ENCODE measurements at places on chromosomes 4 and X. TPM values are rescaled to one million over a fixed set of nuclear protein-coding genes. Genes with fewer than 3 reads are reported as not detected.

GRCh38 chr4:56245547-56246232, 141.6 kb downstream of the AASDH start:
- no peak for DNase-seq

The KLB gene
- 0.17 TPM for polyA plus RNA-seq

- DNase-seq, result no peak
Observed at GRCh38 chr4:163554870-163555465, 60.5 kb downstream of the TMA16 start.

The SASH3 gene
- polyA plus RNA-seq, result 2.5 TPM

The ZNF630 gene
- polyA plus RNA-seq, result 3.9 TPM

GRCh38 chr4:112736718-112737135, 99.8 kb downstream of the LARP7 start:
- DNase-seq, result no peak

GRCh38 chr4:78962597-78963115, 23.4 kb upstream of the PAQR3 start:
- DNase-seq, result no peak

- no peak for DNase-seq
Observed at GRCh38 chr4:176469546-176469945, 149.8 kb downstream of the SPCS3 start.

GRCh38 chr4:52617336-52618020, 41.6 kb downstream of the USP46 start:
- DNase-seq, result no peak

DNA sequence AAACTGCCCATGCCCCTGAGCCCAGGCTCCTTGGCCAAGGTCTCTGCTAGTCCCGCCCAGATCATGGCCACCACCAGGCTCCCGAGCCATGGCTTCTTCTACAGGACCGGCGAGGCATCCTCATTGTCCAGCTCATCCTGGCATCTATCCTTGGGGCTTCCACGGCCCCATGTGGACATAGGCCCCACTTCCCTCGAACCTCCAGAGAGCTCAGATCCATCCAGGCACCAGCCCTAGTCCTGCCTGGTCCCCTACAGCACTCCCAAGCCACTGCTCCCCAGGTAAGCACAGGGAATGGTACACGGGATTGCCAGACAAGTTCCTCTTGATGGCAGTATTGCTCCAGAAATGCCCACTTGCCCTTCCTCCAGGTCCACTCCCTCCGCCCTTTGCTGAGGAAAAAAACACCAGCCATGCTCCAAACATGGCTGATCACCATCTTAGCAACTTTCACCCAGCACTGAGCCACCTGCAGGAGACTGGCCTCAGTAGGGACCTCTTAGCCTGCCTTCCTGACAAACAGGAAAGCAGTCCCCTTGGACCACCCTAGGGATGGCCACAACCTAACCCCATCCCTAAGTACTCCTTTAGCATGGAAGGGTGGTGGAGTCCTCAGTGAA, 272.1 kb upstream of the AGTR2 start:
- DNase-seq, result no peak
